Natural killer cell treated with Interleukin-12 subunit alpha and Interleukin-12 subunit beta and Interleukin-15 and Interleukin-18, amount 100 ng/mL, for 72 hours (primary cell): ENCODE measurements at places on chromosomes 3 and 15. TPM values are rescaled to one million over a fixed set of nuclear protein-coding genes. Genes with fewer than 3 reads are reported as not detected.
A peak's percentile ranks its signal among the peaks of the same experiment; 100 is the strongest.

DNA sequence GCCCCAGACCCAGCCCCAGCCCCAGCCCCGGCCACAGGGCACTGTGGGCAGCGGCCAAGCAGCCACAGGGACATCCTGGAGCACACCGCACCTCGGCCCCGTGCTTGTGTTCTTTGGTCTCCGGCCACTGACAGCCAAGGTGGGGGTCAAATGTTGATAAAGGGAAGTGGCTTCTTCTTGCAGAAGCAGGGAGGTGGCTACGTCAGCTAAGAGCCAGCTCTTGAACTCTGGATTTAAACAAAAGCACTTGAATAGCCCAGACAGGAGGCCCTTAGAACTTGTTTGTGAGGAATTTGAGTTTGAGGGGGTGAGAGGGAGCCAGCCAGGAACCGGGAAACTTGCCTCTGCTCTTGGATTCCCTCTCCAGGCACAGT, 135.8 kb upstream of the ABHD17C start:
- no peak for DNase-seq

DNA sequence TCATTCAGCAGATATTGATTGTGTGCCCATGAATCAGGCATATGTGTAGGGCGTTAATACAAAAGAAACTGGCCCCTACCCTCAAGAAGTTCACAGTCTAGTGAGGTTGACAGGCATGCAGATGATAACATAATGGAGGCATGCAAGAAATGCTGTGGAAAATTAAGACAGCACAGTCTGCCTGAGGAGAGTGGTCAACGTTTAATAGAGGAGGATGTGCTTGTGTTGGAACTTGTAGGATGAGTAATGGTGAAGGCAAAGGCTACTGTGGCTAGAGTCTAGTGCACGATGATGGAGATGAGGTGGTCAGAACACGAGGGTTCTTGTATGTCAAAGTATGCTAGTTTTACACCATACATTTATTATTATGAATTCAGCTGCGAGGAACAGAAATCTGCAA, 295.7 kb downstream of the SOX2 start:
- DNase-seq = no peak

DNA sequence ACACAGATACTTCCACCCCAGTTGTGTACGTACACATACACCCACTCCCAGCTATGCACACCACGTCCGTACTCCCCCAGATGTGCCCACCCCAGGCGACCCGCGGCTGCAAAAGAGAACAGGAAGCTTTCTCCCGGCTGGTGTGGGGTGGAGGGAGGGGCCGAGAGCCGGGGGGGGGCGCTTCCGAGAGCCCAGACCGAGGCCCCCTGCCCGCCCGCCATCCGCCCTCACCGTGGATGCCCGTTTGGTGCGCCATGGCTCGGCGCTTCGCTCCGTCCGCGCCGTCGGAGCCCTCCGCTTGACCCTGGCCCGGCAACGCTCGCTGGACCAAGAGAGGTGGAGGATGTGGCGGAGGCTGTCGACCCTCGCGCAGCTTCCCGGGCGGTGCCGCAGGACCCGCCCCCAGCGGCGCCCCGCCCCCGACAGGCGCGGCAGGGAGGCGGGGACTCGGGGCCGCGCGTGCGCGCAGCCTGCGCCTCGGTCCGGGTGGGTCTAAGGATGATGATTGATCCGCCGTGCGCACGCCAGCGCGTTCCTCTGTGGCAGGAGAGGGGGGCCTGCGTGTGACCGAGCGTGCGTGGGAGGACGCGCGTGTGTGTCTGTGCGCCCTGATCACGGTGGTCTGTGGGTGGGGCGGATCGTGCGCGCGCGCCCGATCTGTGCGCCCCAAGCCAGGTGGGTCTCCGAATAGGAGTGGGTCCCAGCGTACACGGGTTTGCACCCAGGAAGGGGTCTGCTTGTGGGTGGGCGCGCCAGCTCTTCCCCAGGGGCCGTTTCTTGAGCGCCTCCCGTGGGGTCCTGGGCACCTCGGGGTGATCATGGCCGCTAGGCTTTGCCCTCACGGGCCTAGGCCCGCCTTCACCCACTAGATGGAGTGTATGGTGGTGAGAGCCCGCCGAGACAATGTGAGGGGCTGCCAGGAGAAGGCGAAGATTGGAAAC, at the start of gene TWF2:
Gene TWF2, minus strand, starts transcription at position 398 of the 941 bp plus-strand sequence. Its CDS starts 142 bp downstream, at position 256.
- DNase-seq = peak; percentile 91

DNA sequence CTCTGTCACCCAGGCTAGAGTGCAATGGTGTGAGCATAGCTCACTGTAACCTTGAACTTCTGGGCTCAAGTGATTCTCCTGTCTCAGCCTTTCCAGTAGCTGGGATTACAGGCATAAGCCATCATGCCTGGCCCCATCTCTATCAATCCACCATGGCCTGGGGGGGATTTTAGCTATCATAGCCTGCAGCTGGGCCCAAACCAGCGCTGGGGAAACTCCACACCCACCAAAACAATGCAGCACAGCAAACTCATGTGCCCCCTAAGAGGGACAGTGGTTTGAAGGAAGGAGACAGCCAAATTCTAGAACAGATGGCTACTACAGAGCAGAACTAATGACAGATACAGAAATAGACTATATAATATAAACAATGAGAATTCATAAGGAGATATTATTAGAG, 13.8 kb upstream of the NSMCE3 start:
- DNase-seq = no peak

GRCh38 chr3:73753985-73754384, 129.2 kb upstream of the PDZRN3 start:
- DNase-seq = no peak

DNA sequence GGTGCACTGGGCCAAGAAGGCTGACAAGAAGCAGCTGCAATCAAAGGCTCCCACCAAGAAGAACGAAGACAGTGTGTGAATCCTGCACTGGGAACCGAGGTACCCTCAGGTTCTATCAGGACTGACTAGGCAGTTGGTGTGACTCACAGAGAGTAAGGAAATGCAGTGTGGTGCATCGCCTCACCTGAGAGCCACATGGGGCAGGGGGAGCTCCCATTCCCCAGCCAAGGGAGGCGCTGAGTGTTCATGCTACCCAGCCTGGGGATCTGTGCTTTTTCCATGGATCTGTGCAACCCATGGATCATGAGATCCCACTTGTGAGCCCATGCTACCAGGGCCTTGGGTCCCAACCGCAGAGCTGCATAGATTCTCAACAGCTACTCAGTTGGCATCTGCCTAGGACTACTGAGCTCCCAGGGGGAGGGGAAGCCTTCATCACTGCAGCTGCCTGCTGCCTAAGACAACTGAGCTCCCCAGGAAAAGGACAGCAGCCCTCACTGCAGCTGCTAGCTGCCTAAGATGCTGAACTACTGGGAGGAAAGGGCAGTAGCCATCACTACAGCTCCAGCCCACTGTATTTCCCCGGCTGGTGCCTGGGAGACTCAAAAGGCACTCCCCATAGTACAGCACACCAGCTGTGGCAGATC, 6.9 kb upstream of the PLSCR2 start:
- DNase-seq = no peak

DNA sequence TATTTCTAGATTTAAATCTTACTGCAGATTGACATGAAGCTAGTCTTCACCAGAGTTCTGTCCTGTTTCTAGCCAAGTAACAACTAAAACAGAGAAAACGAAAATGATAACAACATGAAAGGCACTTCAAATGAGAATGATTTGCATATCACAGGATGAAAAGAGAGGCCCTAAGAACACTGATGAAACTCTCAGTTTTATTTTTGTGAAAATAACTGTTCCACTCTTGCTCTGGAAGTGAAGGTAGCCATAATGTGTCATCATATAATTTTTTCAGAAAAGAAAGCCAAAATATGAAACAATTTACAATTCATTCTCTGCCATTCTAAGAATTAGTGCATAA, 274.4 kb downstream of the ADAMTSL3 start:
- DNase-seq = no peak

TMCO5A gene
- total RNA-seq = not detected
